ENCODE measurements at places on chromosomes 6 and 20.
A peak's percentile ranks its signal among the peaks of the same experiment; 100 is the strongest.

DNA sequence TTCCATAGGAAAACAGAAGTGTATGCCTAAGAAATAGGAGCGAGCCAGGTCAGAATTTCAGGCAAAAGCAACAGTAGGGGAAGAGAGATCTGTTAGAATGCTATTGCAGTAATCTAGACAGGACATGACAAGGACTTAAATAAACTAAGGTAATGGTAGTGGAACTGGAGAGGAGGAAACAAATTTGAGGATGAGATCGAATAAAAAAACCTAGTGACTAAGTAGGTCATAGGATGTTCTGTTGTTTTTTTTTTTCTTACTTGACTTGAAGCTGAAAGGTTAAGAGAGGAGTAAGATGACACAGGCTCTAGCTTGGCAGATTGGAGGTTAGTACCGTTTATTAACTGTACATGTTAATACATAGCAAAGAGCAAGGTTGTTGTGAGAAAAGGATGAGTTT lies 28.6 kb downstream of the ORC3 start:
- DNase-seq: no peak

GRCh38 chr20:2593756-2594155 lies 57.4 kb downstream of the TMC2 start:
- DNase-seq: no peak

DNA sequence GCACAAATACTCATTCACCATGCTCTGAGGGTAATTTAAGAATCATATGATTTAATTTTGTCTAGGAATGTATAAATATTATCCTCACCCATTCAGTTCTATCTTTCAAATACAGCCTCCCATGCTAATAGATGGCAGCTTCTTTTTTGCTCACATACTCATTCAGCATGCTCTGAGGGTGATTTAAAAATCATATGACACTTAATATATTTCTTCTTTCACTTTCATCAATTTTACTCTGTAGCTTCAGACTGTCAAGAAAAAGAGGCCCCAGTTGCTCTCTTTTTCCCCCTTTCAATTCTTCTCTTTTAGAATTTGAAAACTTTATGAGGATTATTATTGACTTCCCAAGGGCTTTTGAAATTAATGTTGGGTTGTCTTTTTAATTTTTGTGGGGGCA lies 161.7 kb upstream of the LAMP5 start:
- no peak for DNase-seq

DNA sequence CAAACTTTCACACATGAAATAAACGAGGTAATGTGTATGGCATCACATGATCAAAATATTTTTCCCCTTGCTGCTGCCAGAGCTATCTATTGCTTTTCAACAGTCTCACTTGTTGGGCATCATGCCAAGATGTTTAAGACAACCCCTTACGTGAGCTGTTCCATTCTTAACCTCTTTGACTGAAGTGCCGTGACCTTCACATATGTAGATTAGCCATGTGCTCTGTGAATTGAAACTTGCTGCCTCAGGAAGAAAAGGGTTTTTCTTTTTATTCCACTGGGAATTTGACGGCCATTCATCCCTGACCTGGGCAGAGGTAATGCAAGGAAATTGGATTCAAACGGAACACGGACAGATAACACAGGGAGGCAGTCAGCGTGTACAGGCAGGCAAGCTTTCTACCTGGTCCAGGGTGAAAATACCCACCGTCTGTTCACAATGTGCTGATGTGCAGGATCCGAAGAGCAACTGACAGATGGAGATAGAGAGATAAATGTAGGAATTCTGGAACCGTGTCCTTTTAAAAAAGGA lies 14.2 kb downstream of the ARID1B start:
- DNase-seq: peak; percentile 46

DNA sequence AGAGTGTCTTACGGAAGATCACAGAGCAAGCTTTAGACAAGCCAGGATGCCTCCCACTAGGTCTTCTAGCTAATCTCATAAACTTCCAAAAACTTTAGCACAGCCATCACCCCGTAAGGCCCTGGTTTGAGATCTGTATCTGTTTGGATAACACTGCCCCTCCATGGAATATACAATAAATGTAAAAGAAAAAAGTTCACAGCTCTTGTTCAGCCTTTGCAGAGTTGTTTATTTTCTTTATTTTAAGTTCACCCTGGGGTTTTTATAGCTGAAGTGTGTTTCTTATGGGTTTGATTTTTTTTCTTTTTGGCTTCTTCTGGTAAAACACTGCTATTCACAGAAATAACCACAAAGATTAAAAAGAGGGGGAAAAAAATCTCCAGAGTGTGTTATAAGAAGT lies 125.6 kb downstream of the EYA2 start:
- no peak for DNase-seq

DNA sequence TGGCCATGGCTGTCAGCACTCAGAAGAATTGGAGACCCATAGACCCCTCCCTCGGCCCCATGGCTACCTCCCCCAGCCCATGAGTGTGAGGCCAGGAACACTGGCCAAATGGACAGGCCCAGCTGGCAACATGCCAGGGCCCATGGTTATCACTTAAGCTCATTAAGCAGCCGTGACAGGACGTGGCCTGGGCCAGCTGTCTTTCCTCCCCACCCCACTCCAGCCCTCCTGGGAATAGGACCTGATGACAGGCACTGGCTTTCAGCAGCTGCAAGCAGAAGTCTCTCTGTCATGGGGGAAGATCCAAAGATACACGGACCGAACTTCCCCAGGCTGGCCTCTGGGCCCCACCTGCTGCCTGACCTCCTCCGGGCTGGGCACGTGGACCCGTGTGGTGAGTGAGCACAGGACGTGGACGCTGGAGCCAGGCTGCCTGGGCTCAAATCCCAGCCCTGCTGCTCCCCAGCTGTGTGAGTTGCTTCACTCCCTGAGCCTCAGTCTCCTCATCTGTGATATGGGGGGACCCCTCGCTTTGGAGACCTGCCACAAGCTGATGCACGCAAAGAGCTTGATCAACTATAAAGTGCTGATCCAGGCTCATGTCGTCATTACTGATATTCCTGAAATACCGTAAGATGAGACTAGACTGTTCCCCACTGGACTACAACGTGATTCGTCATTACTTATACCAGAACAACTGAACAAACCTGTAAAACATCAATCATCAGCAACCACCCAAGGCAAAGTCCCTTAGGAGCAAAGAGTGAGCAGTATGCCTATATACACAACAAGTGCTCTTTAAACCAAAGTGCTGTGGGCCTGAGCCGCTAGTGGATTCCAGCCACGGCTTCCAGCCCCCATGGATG lies 22.0 kb upstream of the VSTM2L start:
- peak; percentile 38 for DNase-seq

GRCh38 chr6:37077905-37078296 lies 72.4 kb downstream of the FGD2 start:
- peak; percentile 86 for DNase-seq

GRCh38 chr6:129860908-129861665 lies at the start of gene TMEM244:
TSS of gene TMEM244 (minus strand) at chr6:129861315. CDS start at chr6:129861188, 127 bp downstream.
- DNase-seq: no peak

Data from hindlimb muscle (tissue), 1 donor.